ENCODE measurements at places on chromosomes 5 and 9.

DNA sequence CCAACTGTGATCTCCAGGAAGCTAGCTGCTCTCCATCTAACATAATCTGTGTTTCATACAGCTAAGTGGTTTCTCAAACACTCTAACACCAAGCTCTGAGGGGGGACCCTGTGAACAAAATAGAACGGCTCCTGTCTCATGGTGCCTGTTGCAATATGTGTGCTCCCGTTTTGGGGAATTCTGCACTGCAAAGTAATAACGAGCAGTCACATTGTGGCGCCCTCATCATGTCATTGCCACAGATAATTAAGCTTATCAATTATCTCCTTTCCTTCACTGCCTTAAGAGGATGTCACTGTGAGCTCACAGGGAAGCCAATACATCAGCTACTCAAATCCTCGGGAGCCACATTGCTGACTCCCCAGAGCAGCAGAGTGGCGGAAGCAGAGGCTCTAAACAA, 416.2 kb downstream of the SPOCK1 start:
- no peak for DNase-seq

- no peak for DNase-seq
These were observed 579 bp downstream of the SLC12A7 start for GRCh38 chr5:1111241-1111726.

DNA sequence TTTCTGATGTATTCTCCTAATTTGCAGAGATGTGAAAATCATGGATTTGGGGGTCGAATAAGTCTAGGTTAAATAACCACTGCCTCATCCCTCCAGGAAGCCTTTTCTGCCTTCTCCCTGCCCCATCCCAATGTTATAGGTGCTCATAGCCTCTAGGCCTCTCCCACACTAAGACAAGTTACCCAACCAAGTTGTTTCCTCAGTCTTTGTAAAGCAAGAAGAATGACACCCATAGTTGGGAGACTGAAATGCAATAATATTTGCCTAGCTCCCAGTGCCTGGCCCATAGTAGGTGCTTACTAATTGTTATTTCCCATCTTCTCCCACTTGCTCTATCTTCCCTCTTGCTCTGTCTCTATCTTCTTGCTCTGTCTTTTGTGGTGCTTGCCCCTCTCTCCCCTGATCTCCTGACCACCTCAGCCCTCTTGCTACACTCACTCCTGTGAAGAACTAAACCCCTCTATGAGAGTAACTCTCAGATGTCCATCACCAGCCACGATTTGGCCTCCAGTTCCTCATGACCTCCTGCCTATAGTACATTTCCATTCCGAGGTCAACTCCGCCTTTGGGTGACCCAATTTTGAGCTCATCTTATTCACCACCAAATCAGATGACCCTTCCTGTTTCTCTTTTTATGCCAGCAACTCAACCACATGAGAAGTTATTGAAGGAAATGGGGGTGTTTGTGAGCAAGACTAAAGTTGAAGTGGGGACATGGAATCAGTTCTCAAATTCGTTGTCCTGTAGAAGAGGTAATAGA, 7.0 kb downstream of the AFAP1L1 start:
- no peak for DNase-seq

GRCh38 chr5:74040811-74041491, 415.0 kb downstream of the ARHGEF28 start:
- DNase-seq, result no peak

- DNase-seq, result no peak
These were observed 205.8 kb upstream of the KIF2A start for GRCh38 chr5:62100201-62100600.

DNA sequence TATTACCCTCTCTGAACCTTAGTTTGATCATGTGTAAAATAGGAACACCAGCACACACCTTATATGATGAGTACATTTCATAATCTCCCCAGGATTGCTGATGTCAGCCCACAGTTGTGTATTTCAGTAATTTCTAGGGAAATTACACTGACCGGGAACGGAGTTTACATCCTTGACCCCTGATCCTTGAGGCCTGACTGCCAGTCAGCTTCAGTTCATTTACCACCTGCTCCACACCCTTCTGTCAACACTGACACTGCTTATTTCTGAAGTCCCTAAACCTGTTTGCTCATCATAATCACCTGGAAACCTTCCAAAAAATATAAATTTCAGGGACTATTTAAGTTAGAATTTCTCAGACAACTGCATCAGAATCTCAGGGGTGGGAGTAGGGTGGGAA, 55.3 kb downstream of the ZNF622 start:
- no peak for DNase-seq

DNA sequence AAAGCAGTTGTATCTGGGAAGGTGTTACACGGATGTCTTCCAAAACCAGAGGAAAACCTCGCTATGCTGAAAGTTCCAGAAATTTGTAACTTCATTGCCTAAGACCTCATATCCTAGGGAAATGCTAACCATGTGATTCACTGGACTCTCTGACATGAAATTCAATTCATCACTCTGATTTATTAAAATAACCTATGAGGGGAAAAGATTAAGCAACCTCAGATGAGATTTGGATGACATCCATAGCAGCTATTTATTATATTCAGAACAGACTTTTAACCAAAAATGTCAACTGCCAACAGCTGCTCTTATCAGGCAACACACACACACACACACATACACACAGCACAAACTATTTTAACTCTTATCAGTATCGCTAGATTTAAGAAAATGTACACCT, 1006.4 kb upstream of the CTNND2 start:
- DNase-seq, result no peak

- DNase-seq, result no peak
These were observed 134.4 kb downstream of the ERCC6L2 start for GRCh38 chr9:96009690-96010472.

DNA sequence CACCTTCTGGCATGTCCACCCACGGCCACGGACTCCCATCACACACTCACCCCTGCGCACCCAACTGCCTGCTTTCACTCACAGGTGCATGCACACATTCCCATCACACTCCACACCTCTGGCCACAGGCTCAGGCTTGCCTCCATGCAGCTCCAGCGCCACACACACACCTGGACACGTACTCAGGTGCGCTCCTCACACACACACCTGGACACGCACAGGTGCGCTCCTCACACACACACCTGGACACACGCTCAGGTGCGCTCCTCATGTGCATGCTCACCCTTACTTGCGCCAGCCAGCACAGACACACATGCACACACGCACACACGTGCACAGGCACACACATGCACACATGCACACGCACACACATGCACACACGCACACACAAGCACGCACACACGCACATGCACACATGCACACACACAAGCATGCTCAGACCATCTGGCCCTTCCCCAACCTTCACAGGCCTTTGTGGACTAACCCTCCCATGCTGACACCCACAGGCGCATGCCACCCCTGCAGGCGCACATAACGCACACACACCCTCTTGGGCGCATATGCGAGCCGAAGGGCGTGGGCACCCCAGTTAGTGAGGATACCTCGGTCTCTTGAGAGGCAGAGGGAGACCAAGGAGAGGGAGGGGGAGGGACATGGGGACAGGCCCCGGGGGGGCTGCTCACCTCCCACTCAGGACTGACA, 8.3 kb downstream of the GRIN1 start:
- DNase-seq, result no peak

- DNase-seq, result no peak
These were observed 235.0 kb downstream of the ROR2 start for GRCh38 chr9:91714874-91715615.

Data from effector memory CD4-positive, alpha-beta T cell (primary cell).